ENCODE measurements at places on chromosomes 16 and 17.
A peak's percentile ranks its signal among the peaks of the same experiment; 100 is the strongest.

- no peak for DNase-seq
Measured at GRCh38 chr17:57032343-57032742, 52.7 kb upstream of the AKAP1 start.

GRCh38 chr17:30352240-30352814 lies 18.5 kb upstream of the TMIGD1 start:
- DNase-seq: no peak

GRCh38 chr16:2339521-2340484 lies 725 bp downstream of the ABCA3 start:
- DNase-seq: no peak

DNA sequence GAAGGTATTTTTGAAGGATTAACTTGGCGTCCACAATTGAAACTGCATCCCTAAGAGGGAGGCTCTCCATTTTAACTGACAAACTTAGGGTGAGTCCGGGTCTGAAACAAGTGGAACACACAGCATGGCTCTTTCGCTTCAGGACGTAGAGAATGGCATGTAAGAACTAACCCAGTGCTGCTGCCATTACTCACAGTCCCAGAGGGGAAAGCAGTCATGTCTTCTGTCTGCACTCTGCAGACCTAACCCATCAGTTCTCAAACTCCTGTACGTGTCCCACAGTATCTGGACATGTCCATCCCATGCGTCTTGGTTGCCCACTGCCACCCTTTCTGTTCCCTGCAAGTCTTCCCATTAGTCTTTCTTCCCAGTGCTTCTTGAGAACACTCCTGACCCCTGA lies 563 bp downstream of the ST6GALNAC1 start:
- DNase-seq: no peak

DNA sequence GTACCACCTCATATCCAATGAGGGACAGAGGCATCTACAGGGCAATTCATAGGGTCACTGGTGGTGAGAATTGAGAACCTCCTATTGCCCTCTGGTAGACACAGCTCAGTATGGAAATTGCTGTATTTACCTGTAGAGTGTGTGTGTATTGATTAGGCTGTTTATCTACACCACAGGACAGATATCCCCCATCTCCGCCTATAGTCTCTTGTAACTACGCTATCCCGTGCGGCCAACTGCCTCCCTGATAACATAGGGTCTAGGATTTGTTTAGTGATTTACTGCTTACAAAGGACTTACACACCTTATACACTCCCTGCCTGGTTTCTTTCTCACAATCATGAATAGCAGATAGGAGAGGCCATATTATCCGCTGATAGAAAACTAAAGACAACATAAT lies 1.7 kb upstream of the STAT3 start:
- DNase-seq: peak; percentile 29

- DNase-seq: peak; percentile 14
Measured at GRCh38 chr17:45646288-45646988, 137.7 kb upstream of the CRHR1 start.

DNA sequence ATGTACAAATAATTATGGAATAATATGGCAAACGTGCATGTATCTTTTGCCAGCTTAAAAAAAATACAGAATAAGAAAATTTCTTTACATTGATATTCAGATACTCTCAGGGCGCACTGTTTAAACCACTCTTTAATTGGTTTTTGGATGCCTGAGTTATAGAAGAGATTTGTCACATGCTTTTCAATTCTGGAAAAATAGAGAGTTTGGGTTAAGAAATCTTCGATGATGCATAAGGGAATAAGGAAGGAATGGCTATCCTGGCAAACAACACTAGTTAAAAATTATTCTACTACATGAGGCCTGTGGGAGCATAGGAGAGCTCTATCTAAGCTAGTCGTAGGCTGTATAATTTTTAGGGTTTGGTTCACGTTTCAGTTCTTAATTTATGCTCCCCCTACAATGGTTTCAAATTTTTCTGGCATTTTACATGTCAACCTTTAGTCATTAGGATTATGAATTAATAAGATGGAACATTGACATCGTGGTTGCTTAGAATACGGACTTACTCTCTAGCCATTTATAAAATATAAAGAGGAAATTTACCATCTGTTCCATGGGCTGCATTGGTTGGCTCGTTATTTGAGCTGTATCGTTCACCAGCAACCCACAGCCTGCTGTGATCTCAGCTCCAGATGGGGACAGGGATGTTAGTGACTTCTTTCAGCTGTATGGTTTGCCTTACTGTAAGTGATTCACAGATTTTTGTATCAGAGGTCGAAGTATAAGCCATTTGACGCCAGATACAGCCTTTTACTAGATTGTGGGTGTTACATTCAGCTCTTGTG lies 15.9 kb downstream of the NARF start:
- DNase-seq: no peak

GRCh38 chr16:49440156-49441065 lies 66.8 kb downstream of the C16orf78 start:
- DNase-seq: no peak

DNA sequence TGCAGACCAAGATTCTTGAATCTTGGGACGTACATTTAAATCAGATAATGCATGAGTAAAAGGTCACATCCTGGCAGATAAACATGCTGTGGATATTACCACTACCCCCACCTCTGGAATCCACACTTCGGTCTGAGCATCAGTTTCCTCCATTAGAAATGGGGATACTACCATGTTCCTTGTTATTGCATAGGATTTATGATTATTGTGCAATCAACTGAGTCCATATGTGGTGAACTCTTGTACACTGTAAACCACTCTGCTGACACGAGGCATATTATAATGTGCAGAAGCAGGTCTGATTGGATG lies 108.7 kb downstream of the VAT1L start:
- DNase-seq: no peak

DNA sequence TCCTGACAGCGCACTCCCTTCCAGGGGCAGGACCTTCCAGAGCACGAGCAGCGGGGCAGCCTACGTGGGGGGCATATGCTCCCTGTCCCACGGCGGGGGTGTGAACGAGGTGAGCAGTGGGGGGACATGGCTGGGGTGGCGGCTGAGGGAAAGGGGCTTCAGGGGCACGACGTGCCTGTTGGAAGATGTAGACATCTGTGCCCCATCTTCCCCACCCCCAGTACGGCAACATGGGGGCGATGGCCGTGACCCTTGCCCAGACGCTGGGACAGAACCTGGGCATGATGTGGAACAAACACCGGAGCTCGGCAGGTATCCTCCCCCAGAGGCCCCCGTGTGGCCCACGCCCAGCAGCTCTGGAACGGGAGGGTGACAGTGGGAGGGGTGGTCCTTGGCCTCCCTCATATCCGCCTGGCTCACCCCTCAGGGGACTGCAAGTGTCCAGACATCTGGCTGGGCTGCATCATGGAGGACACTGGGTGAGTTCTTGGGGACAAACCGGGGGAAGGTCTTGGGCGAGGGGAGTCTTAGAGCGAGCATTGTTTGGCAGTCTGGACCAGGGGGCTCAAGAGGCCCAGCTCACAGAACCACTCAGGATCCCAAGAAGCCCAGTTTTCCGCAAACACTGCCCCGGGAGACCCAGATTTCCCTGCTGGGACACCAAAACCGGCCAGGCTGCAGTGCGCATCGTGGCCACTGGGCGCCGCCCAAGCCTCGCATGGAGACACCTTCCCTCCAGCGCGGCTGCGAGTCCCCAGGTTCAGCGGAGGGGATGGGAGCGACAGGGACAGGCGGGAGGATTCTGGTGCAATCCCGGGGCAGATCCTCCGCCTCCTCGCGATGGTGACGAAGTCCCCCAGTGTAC lies 15.7 kb downstream of the ADAM11 start:
- peak; percentile 95 for DNase-seq

- no peak for DNase-seq
Measured at GRCh38 chr17:58595194-58595792, 80.9 kb upstream of the MTMR4 start.

DNA sequence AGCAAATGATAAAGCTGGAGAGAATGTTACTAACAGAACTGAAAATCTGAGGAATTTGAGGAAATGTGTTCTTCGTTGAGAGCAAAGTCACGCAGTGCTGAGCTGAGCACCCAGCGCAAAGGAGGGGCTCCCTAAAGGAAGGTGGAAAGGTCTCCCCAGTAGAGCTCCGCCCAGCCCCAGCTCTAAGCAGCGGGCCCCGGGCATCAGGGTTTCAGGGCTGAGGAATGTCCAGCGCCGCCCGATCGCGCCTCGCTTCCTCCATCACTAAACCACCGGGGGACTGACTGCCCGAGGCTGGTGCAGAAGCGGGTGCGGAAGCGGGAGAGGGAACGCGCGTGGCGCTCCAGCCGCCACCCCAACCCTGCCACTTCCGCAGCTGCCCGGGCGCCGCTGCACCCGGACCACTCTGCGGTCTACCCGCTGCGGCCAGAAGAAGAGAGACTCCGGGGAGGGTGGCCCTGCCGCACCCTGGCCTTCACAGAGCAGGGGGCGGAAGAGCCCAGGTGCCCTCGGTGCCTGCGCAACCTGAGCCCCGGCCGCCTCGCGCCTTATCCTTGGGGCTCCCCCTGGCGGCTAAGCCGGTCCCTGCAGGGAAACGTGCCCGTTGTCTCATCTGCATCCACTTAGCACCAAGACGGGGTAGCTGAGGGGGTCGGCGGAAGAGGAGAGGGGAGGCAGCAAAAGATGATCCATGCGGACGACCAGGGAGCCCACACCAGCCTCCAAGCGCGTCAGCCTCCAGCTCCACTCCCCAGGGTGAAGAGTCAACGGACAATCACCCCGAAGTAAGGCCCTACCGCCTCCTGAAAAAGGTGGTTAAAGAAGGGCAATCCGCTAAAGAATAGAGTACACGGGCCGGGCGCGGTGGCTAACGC lies 12.4 kb upstream of the GUCY2D start:
- no peak for DNase-seq

GRCh38 chr17:41657176-41657754 lies 31.4 kb upstream of the EIF1 start:
- DNase-seq: no peak

- DNase-seq: peak; percentile 92
Measured at GRCh38 chr16:89319886-89320781, 102.6 kb downstream of the ZNF778 start.

- DNase-seq: no peak
Measured at GRCh38 chr17:65197201-65197600, 60.0 kb downstream of the RGS9 start.

- DNase-seq: no peak
Measured at GRCh38 chr16:19245326-19245925, 40.1 kb upstream of the CLEC19A start.

GRCh38 chr17:41098481-41098880 lies 539 bp upstream of the KRTAP4-8 start:
- no peak for DNase-seq

DNA sequence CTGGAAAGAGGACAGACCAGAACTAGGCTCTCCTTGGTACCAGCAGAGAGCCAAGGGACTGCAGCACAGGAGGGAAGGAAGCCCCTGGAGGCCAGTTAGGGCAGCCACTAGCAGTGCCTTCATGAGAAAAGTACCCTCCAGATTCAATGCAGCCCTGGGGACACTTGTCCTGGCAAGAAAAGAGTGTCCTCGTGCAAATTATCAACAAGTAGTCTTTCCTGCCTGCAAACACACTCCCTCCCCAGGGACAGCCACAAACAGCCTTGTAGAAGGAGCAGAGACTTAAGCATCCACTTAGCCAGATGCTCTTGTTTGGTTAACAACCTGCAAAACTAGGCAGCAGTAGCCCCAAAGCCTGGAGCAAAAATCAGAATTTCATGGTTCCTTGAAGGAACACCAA lies 24.3 kb downstream of the CENPV start:
- no peak for DNase-seq

DNA sequence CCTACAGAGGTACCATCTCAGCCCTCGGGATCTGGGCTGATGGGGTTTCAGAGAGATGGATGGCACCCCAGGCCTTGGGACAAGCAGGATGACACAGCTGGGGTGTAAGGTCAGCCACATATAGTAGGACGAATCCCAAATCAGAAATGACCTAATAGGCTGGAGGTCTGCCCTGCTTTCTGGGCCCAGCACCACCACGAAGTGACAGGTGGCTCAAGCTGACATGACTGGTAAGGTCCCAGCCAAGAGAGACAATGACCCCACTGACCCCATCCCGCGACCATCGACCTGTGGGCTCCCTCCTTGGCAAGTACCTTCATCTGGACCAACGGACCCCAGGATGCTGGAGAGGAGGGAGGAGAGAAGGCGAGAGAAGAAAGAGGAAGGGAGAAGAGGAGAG lies 15.6 kb downstream of the CAMKK1 start:
- DNase-seq: no peak

- no peak for DNase-seq
Measured at GRCh38 chr17:67171560-67171959, 73.4 kb downstream of the HELZ start.

DNA sequence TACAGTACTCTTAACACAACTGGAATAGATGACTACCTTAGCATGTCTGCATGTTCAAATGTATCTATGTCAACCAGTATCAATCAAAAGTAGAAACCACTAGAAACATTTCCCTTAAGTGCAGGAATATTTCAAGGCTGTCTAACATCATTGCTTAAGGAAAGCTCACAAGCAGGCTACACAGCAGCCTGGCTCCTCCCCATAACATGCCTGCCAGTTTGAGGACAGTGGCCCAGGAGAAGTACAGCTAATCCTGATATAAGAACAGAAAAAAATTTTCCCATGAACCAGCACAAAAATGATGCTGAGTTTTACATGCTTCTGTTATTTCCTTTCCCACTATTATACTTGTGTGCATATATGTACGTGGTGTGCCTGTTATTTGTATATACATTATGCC lies 175.1 kb downstream of the MYO1D start:
- no peak for DNase-seq

DNA sequence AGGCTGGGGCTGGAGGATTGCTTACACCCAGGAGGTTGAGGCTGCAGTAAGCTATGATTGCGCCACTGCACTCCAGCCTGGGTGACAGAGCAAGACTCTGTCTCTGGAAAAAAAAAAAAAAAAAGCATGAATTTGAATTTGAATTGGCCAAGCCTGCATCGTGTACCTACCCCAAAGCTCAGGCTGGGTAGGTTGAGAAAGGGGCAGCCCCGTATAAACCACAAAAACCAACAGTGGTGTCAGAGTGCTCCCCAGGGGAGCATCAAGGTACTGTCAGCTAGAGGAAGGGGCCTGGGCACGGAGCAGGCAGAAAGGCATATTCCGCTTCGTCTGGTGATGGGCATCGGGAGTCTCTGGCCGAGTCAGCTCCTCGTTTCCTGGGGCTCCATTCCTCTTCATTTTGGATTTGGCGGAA lies 40.9 kb downstream of the RAP1GAP2 start:
- no peak for DNase-seq

GRCh38 chr17:29588017-29588561 lies 1.4 kb downstream of the GIT1 start:
- DNase-seq: peak; percentile 61

All from chondrocyte (in vitro differentiated cells).